Substantia nigra (tissue), 51 donors: ENCODE measurements at places on chromosomes 1 and 21.

- no peak for DNase-seq
These were observed 11.3 kb upstream of the MAP10 start for GRCh38 chr1:232793944-232794343.

DNA sequence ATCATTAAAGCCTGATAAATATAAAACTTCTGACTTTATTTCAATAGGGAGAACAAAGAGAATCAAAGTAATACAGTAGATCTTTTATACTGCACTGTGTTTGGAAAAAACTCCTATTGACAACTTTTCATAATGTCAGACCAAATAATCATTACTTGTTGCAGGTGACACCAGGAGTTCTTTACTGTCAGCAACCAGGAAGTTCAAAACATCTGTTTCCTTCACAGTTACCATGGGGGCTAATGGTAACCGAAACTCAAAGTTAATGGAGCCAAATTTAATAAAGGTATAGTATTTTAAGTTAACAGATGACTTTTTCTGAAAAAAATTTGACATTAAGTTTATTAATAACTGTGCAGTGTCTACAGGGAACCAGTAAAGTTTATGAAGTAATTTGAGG is 10.6 kb downstream of the EFCAB7 start:
- no peak for DNase-seq

- DNase-seq: no peak
These were observed 11.8 kb downstream of the ZBED6 start for GRCh38 chr1:203807196-203807595.

GRCh38 chr1:228287541-228288425 is 79.9 kb downstream of the OBSCN start:
- no peak for DNase-seq

- DNase-seq: no peak
These were observed 46.6 kb upstream of the DUSP10 start for GRCh38 chr1:221788466-221788865.

GRCh38 chr1:39154553-39155421 is 49.7 kb upstream of the MACF1 start:
- no peak for DNase-seq

DNA sequence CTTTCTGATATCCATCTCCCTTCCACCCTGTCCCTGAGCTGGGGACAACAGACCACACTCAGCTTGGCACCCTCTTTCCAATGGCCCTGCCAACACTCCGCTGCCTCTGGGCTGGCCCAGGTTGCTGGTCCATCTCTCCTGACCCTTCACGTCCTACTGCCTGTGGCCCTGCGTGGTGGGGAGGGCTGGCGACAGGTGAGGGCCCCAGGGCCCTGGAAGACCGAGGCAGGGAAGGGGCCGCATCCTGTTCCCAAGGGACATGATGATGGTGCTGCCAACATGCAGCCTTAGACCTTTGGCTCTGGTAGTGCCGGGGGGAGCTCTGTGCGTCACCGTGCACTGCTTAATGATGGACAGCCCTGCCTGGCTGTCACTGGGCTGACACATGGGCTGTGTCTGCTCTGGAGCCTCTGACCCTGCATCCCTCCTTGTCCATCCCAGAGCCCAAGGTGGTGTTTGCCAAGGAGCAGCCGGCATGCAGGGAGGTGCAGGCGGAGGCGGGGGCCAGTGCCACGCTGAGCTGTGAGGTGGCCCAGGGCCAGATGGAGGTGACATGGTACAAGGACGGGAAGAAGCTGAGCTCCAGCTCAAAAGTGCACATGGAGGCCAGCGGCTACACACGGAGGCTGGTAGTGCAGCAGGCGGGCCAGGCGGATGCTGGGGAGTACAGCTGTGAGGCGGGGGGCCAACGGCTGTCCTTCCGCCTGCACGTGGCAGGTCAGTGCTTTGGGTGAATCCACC is 65.2 kb downstream of the OBSCN start:
- no peak for DNase-seq
